ENCODE measurements at places on chromosomes 3 and 15.

GRCh38 chr15:71712182-71712581 lies 98.2 kb upstream of the NR2E3 start:
- DNase-seq, result no peak

GRCh38 chr3:129421988-129422745 lies 6.3 kb downstream of the EFCAB12 start:
- no peak for DNase-seq

- DNase-seq, result no peak
These were observed 287.3 kb upstream of the COL8A1 start for GRCh38 chr3:99351122-99351521.

- no peak for DNase-seq
These were observed 87.2 kb upstream of the TNFAIP8L3 start for GRCh38 chr15:51181905-51182304.

DNA sequence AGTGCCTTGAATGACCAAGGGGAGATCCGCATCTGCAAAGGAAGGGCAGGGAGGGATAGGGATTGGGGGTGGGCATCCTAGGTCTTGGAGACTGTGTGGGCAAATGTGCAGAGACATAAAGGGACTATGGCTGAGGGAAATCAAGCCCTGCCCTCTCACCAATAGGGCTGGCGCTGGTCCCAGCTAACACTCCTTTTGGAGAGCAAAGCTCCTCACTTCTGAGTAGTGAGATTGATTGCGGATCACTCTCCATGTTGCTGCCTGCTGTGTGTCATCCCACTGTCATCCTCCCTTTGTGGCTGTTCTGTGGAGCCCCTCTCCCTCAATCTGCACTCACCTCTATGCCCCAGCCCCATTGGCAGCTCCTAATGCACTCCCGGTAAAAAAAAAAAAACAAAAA lies 2.2 kb upstream of the CELSR3 start:
- no peak for DNase-seq

- peak; percentile 82 for DNase-seq
These were observed 25.4 kb downstream of the CFAP100 start for GRCh38 chr3:126419886-126420786.

- no peak for DNase-seq
These were observed 340.3 kb downstream of the SLC9A9 start for GRCh38 chr3:143507735-143508580.

GRCh38 chr3:43253294-43253693 lies 33.0 kb upstream of the SNRK start:
- no peak for DNase-seq

DNA sequence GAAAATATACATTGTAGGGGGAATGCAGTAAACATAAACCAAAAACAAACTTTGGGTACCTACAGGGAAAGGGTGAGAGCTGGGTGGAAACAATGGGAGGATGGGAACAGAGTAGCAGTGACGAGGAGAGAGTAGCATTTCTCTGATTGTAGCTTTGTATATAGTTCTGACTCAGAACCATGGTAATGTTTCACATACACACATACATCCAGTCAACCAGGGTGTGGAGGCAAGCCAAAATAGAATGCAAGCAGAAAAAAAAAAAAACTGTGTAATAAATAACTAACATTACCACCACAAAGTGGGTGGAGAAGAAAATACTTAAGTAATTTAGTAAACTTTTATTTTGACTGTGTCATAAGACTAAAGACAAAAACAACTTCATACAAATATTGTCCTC lies 27.2 kb downstream of the BCL2A1 start:
- DNase-seq, result no peak

DNA sequence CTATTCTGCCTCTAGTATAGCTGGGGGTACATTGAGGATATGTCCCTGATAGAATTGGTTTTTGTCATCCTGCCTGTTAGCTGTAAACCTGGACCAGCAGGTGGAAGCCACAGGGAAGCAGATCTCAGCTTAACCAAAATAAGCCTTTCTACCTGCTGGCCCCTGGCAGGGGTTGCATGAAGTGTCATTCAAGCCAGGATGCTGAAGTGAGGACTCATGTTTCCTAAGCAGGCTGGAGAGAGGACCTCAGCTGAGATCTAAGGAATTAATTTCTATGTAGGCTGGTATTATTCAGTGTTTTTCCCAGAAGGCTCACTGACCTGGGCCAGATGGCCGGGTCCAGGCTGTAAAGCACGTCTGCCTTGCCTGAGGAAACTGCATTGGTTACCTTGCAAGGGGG lies 128.9 kb downstream of the MEGF11 start:
- DNase-seq, result no peak

GRCh38 chr3:42412526-42413155 lies 2.2 kb upstream of the LYZL4 start:
- DNase-seq, result no peak

DNA sequence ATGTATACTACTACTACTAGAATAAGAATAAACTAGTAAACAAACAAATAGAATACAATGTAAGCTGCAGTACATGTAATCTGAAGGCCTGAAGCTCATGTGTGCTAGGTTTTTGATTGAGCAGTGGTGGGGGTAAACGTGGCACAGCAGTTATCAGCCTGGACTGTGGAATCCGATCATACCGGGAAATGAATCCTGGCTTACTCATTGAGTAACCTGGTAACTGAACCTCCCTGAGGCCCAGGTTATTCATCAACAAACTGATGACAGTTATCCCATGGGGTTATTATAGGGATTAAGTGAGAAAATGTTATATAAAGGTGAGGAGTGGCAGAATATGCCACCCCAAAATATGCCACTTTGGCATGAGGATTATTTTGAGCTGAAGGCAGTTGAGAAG lies 339.1 kb downstream of the FHIT start:
- no peak for DNase-seq
